Breast epithelium (tissue), 4 donors: ENCODE measurements at places on chromosomes 5 and 9.
A peak's percentile ranks its signal among the peaks of the same experiment; 100 is the strongest.

DNA sequence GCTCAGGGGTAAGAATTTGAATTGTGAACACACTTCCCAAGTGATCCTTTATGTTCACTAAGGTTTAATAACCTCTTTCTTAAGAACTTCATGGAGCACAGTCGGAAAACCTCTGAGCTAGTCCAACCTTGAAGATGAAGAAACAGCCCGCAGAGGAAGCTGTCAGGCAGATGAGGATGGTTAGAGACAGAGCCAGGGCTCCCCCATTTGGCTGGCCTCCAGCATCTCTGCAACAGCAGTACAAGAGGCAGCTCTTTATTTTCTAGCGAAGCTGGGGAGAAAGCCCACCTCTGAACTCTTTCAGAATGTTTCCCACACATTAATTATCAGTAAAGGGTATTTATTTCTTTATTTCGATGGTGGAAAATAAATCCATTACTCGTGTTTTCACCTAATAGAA is 350.8 kb downstream of the DMRT2 start:
- no peak for DNase-seq

DNA sequence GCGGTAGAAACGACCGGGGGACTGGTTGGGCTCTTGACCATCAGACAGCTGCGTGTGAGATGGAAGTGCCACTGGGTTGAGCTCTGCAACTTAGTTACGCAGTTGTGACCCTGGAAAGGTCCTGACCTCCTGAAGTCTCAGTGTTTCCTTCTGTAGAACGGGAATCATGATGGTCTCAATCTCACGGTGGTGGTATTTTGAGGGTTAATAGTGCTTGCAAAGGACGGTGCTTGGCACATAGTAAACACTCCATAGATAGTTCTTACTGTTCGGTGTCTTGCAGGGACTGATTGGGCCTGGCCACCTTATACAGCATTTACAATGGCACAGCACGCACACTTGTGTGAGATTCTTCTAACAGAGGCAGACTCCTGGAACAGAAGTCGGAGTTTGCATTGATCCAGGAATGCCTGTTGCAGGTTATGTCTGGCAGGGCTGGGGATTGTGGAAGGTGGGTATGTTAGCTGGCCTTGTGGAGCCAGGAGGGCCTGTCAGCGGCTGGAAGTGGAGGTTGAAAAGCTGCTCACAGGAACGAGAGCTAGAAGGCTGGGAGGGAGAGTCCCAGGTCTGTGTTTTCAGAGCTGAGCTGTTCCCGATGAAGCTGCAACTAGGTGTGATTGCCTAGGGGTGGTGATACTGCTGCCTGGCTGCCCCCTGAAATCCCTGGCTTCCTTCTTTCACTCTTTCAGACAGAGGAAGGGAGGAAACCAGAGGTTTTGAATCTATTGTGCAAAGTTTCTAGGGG is 962 bp upstream of the TXN start:
- no peak for DNase-seq

- no peak for DNase-seq
These were observed 41.4 kb downstream of the LIFR start for GRCh38 chr5:38515092-38515491.

- DNase-seq = no peak
These were observed 419.9 kb downstream of the NTRK2 start for GRCh38 chr9:85089188-85089969.

- no peak for DNase-seq
These were observed 35.0 kb upstream of the ROPN1L start for GRCh38 chr5:10406651-10407050.

GRCh38 chr9:78578072-78578471 is 281.1 kb downstream of the PSAT1 start:
- no peak for DNase-seq

DNA sequence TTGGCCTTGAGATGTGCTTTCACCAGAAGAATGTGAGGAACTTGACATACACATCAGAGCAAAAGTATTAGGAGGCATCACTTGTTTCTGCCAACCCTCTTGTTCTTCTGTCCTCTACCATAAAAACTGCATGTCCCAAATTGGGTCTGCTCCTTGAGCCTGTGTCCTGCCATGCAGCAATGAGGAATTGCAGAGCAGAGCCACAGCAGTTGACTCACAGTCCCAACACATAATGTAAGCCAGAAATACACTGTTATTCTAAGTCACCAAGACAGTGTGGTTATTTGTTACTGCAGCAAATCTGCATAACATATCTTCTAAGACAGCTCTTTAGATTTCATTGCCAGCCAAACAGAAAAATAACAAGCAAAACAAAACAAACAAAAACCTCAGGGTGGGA is 598.2 kb downstream of the PRELID2 start:
- no peak for DNase-seq

DNA sequence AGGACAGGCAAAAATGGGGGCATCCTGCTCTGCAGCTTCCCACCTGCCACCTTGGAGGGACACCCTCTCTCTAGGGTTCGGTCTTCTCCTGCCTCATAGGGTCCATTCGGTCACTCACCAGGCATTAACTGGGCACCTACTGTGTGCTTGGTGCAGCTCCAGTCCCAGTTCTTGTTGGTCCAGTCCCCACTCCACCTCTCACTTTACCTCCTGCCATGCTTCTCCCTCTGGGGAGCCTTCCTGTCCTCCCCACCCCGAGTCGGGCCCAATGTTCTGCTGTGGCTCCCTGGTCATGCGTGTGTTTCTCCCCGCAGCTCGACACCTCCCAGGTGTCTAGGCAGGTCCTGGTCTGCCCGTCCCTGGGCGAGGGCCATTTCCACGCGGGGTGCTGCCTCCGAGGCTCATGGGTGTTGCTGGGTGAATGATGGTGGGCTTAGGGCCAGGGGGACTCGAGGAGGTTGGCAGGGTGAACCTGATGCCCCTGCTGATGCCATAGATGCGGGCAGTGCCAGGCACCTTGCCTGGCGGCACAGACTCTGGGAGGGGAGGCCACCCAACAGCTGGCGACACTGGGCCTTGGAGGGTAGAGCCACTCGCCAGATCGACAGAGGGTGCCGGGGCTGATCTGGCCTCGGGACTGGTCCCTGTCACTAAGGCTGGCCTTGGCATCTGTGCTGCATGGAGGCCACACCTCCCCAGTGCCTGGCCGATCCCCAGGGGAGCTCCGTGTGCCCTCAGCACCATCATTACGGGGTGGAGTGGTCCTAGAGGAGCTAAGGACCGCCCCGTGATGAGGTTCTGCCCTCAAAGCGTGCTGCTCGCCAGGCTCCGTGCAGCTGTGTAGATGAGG is 66.0 kb upstream of the RNU6ATAC start:
- no peak for DNase-seq

DNA sequence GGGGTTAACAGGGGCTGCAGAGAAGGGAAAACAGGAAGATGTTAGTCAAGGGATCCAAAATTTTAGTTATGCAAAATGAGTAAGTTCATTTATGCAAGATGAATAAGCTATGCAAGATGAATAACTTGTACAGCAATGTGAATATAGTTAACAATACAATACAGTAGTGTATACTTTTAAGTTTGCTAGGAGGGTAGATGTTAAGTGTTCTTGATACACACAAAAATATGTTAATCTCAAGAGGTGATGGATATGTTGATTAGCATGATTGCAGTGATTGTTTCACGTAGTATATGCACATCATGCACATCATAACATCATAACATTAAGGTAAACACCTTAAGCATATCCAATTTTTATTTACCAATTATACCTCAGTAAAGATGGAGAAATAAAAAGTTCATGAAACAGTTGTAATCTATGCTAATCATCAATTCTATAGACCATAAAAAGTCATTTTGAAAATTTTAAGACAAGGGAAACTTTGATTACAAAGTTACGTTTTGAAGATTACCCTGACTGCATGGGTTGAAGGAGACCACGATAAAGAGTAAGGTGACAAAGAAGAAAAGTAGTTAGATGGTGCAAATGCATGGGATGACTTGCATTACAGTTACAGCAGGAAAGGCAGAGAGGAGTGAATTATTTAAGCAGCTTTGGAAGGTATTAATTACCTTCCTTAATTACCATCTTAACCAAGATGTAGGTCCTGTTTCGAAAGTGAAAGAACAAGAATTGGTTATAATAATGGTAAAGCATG is 31.4 kb downstream of the FAM174A start:
- no peak for DNase-seq

GRCh38 chr5:14871214-14872069 is at the start of gene ANKH:
Gene ANKH (minus strand): TSS chr5:14871778. CDS start chr5:14871447, 331 bp downstream.
- peak; percentile 60 for DNase-seq

GRCh38 chr5:135565266-135565665 is 13.5 kb downstream of the CXCL14 start:
- DNase-seq = no peak

DNA sequence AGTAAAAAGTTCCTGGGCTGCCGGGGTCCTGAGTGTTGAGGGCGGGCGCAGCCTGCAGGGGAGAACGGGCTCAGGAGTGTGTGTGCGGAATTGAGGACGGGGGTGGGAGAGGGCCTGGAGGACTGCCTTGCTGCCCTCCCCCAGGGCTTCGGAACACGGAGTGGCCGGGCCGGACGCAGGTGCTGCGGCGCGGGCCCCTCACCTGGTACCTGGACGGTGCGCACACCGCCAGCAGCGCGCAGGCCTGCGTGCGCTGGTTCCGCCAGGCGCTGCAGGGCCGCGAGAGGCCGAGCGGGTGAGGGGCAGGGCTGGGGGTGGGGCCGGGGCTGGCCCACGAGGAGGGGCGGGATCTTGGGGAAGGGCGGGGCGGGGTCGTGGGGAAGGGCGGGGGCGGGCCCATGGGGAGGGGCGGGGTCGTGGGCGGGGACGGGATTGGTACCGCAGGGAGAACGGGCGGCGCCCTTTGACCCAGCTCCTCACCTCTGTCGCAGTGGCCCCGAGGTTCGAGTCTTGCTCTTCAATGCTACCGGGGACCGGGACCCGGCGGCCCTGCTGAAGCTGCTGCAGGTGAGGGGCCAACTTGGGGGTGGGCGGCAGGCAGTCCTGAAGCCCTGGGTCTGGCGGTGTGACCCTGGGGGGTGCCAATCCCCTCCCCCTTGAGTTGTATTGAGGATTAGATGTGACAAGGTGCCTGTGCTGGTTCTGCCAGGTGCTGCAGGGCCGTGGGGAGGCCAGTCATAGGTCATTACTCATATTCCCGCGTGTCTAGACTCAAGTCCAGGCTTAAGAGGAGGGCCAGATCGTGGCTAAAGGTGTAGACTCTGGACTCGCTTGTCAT is 7.1 kb downstream of the FPGS start:
- DNase-seq = no peak
